Cardiac muscle cell (in vitro differentiated cells and primary cell): ENCODE measurements at places on chromosomes 11 and 22. TPM values are rescaled to one million over a fixed set of nuclear protein-coding genes. Genes with fewer than 3 reads are reported as not detected.

DNA sequence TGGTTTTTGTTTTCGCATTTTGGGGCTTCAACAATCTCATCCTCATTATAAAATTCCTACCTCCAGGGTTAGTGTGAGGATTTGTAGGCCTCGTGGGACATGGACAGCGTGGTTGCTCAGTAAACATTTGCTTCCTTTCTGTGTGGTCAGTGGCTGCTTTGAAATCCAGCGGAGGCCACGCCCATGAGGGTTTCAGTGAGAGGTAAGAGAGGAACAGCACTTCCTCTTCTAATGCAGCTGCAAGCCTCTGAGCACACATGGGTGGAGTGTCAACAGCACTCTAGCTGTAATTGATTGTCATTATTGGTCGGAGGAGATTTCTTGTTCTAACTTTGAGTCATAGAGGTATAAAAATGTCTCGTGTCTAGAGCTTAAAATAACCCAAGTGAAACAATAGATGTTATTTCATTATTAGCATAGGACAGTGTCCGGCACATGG lies 6.0 kb upstream of the ARHGAP42 start:
- no peaks in the 10 kb centered on the region for H3K36me3 ChIP-seq
- no peak overlapping the region for H3K4me3 ChIP-seq
- H3K27ac ChIP-seq: no peak overlapping the region
- no peaks in the 10 kb centered on the region for H3K27me3 ChIP-seq
- peaks cover 33% of the 10 kb centered on the region for H3K4me1 ChIP-seq
- peak; percentile 29 for DNase-seq

GRCh38 chr22:26525946-26526564 lies 13.8 kb upstream of the TFIP11 start:
- no peak overlapping the region for H3K4me3 ChIP-seq
- H3K4me1 ChIP-seq: peaks cover 16% of the 10 kb centered on the region
- H3K27me3 ChIP-seq: no peaks in the 10 kb centered on the region
- DNase-seq: no peak
- H3K36me3 ChIP-seq: no peaks in the 10 kb centered on the region

DNA sequence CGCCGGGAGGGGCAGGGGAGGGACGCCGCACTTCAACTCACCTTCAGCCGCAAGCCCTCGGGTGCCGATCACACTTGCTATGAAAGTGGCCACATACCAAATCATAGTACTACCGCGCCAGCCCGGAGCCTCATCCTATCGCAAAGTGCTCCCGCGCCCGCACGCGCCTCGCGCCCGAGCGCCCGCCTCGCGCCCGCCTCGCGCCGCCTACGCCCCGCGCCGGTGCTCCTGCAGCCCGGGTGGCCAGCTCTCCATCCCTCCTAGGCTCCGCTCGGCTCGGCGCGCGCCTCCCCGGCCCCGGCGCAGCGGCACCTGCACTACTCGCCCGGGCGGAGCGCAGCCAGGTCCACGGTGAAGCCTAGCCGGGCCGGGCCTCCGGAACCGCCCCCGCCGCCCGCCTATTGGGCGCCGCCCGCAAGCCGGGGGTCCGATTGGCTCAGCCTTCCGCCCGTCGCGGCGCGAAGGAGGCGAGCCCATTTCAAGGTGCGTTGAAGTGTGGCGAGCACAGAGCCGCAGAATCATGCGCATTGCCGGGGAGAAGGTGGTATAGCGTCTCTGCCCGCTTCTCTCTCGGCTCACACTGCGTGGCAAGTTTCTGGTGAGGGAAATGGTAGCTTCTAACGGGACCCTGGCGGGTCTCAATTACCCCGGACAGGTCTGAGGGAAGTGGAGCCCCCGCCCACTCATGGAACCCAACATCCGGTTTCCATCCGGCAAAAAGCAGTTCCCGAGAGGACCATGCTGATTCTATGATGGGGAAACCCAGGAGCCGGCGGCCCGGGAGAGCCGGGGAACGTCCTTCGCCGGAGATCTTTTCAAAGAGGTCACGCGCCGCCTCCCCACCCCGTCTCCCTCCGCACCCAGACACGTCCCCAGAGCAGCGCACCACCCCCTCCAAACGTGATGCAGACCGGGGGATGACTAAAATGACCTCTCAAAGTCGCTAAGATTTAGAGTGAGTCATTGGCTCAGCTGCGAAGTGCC lies at the start of gene IGSF9B:
TSS of gene IGSF9B (minus strand) at position 319 of the 984 bp plus-strand sequence. CDS start at position 105, 214 bp downstream.
- peak; percentile 82 for DNase-seq
- H3K27ac ChIP-seq: no peak within 1 kb of the TSS
- no peaks in the 10 kb centered on the region for H3K36me3 ChIP-seq
- H3K4me1 ChIP-seq: peaks cover 10% of the 10 kb centered on the region
- peak within 1 kb of the TSS; percentile 50 for H3K4me3 ChIP-seq

DNA sequence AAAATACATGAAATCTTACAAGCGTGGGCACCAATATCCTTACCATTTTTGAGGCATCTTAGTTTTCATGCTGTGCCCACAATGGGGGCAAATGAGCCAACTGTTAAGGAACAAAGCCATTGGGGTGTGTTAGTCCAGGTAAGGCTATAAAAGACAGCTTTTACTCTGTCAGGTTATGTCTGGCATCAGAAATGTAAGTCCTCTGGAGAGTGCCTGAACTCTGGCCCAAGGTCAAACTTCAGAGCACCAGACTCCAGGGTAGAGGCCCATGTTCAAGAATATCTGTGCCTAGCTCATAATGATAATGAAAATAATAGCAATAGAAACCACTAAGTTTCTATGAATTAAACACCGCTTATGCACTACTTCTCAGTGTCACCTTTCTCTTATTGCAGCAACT lies 105.5 kb downstream of the CSNK2A3 start:
- H3K36me3 ChIP-seq: no peaks in the 10 kb centered on the region
- H3K4me1 ChIP-seq: no peaks in the 10 kb centered on the region
- DNase-seq: no peak
- H3K4me3 ChIP-seq: no peak overlapping the region

GRCh38 chr11:10604340-10604748 lies 35.9 kb upstream of the LYVE1 start:
- H3K27me3 ChIP-seq: no peaks in the 10 kb centered on the region
- no peak overlapping the region for H3K4me3 ChIP-seq
- H3K36me3 ChIP-seq: no peaks in the 10 kb centered on the region
- peaks cover 3% of the 10 kb centered on the region for H3K4me1 ChIP-seq
- no peak overlapping the region for H3K27ac ChIP-seq
- no peak for DNase-seq

DNA sequence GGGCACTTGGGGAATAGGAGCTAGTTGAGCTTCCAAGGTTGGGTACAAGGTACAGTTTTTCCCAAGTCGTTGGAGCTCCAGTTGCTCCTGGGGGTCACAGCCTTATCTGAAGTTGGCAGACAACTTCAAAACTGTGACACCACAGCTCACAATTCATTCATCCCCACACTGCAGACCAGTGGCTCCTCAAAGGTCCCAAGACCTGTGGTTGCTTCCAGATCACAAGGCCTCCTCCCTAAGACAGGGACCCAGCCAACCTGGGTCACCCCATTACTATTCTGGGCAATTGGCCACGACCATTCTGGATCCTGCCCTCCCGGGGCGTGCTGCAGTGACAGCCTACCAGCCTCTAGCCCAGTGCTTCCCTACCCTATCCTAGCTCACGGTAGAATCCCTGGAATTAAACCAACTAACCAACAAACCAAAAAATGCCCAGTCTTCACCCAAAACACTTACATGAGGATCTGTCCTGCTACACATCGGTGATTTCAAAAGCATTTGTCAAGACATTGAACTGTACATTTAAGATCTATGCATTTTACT lies 862 bp upstream of the PDXP start:
- H3K4me1 ChIP-seq: peaks cover 14% of the 10 kb centered on the region
- no peak for DNase-seq
- H3K36me3 ChIP-seq: peaks cover 4% of the 10 kb centered on the region

DNA sequence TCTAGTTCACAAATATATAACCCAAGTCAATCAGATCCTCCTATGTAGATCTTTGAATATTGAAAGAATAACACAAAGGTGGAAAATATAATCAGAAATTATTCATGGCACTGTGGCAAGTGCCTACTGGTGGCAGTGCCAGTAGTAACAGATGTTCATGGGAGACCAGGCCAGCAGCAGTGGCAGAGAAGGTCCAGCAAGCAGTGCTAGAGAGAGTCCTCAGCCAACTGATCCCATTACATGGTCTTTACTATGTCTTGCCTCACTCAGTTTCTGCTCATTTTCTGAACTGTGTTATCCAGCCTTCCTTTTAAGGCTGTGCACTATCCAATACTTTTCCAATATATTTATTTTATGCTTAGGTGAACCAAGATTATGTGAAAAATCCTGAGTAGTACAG lies 124.9 kb downstream of the MRTFA start:
- no peak overlapping the region for H3K4me3 ChIP-seq
- no peak for DNase-seq
- H3K27me3 ChIP-seq: no peaks in the 10 kb centered on the region
- H3K36me3 ChIP-seq: no peaks in the 10 kb centered on the region
- no peak overlapping the region for H3K27ac ChIP-seq

DNA sequence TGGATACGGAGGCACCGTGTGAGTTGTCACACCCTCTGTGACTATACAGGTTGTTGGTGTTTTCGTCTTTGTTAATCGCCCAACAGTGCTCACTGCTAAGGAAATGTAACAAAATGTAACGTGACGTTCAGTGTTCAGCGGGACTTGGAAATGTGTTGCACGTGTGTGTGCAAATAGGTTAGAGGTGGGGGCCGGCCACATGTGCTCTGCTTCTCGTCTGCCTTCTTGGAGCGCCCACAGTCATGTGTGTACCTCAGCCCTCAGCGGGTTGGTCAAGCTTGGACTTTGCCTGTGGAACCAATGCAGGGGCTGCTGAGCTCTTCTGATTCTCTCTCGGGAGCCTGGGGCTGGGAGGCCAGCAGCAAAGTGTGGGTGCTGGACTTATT lies 7.4 kb upstream of the SMIM38 start:
- no peak overlapping the region for H3K27ac ChIP-seq
- DNase-seq: no peak
- no peaks in the 10 kb centered on the region for H3K27me3 ChIP-seq
- no peaks in the 10 kb centered on the region for H3K36me3 ChIP-seq

- peaks cover 26% of the 10 kb centered on the region for H3K4me1 ChIP-seq
- peak; percentile 51 for DNase-seq
- H3K36me3 ChIP-seq: peaks cover 28% of the 10 kb centered on the region
- H3K27me3 ChIP-seq: no peaks in the 10 kb centered on the region
- peak overlapping the region; percentile 99 for H3K27ac ChIP-seq
Observed at GRCh38 chr22:39522567-39523300, 2.4 kb downstream of the ATF4 start.

DNA sequence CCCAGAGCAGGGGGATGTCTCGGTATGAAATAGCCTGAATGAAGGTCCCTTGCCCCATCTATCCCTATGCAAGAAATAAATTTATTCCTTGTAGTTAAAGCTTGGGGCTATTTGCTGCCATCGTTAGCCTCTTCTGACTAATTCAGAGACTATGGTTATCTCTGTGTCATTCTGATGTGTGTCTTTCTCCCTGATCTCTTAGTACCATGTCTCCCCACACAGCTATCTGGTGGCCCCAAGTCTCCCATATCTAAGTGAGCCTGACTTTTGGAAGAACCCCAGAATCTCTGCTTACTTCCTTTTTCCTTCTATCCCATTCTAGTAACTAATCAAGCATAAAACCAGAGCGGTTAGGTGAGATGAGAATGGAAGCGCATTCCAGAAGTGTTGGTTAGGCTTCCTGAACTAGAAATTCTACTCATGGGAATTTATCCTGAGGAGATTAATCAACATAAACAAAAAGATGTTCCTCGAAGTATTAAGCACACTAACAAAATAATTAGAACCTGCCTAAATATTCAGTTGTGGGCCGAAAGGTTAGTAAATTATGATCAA lies 71.4 kb upstream of the BMAL1 start:
- H3K27me3 ChIP-seq: no peaks in the 10 kb centered on the region
- DNase-seq: no peak
- peaks cover 17% of the 10 kb centered on the region for H3K4me1 ChIP-seq
- H3K4me3 ChIP-seq: no peak overlapping the region
- no peaks in the 10 kb centered on the region for H3K36me3 ChIP-seq
- H3K27ac ChIP-seq: no peak overlapping the region

Gene SYT9
- 2.2 and 3.8 TPM in 2 replicates for total RNA-seq

Gene DLAT
- 70.6 and 77.9 TPM in 2 replicates for total RNA-seq

Gene MORC2
- 28.8 and 30.3 TPM in 2 replicates for total RNA-seq
